ENCODE measurements at places on chromosomes 5 and 9.

DNA sequence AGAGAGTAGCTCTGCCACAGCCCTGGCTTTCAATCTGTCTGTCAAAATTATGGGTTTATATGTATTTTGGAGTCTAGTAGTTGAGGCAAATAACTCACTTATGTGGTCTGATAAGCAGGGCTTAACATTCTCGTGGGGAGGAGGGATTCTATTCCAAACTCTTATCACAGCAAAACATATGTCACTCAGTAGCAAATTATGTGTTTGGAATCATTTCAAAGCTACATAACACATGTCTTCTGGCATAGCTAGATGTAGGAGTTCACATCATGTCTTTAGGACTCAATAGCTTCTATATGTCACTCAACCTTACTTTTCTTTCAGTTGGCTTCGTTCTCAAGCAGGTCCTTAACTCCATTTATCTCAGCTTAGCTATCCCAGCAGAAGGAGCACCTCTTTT lies 144.5 kb upstream of the SEMA6A start:
- no peak for DNase-seq

DNA sequence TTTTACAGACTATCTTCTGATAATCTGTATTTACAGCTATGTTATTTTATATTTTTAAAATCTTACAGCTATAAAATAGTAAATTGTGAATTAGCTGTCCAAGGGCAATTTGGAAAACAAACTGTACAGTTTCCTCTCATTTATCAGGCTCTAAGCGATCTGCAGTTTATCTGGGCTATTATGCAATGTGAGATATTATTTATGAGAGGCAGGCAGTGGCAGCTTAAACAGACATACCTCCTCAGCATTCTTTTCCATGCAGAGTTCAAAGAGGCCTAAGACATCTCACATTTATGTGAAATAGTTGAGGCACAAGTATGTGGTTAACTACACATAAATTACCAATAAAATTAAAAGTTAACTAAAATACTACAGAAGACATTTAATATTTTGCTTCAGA lies 10.2 kb downstream of the NIPSNAP3B start:
- no peak for DNase-seq

- DNase-seq, result no peak
Measured at GRCh38 chr5:176693477-176693851, 46.2 kb downstream of the TSPAN17 start.

- no peak for DNase-seq
Measured at GRCh38 chr5:3736926-3737325, 141.3 kb downstream of the IRX1 start.

DNA sequence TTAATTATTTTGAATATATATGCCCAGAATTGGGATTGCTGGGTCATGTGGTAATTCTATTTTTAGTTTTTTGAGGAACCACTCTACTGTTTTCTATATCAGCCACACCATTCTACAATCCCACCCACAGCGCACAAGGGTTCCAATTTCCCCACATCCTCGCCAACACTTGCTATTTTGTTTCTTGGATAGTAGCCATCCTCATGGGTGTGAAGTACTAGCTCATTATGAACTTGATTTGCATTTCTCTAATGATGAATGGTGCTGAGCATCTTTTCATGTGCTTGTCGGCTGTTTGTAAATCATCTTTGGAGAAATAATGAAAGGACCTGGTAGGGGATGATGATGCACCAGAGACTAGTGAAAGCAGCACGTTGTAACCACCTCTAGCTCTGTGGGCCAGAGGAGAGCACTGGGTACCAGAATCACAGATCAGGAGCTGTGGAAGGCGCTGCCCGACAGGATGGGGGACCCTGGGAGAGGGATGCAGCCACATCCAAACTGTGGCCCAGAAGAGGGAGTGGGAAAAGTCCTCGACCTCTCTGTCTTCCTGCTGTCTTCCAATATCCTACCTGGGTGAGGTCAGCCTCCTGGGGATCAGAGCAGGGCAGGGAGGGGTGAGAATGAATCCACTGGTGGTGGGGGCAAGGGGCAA lies 155.4 kb downstream of the RGS3 start:
- no peak for DNase-seq
